ENCODE measurements at places on chromosomes 1 and 21.
A peak's percentile ranks its signal among the peaks of the same experiment; 100 is the strongest.

DNA sequence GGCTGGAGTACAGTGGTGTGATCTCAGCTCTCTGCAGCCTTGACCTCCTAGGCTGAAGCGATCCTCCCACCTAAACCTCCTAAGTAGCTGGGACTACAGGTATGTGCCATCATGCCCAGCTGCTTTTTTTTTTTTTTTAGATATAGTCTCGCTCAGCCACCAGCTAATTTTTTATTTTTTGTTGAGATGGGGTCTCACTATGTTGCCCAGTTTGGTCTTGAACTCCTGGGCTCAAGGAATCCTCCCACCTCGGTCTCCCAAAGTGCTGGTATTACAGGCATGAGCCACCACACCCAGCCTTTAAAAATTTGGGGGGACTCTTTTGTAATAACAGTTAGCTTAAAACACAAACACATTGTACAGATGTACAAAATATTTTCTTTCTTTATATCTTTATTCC lies 1.7 kb upstream of the SNX27 start:
- peaks cover 7% of the 10 kb centered on the region for H3K4me1 ChIP-seq
- H3K36me3 ChIP-seq: peaks cover 5% of the 10 kb centered on the region
- no peak for DNase-seq

- no peak overlapping the region for H3K27ac ChIP-seq
- DNase-seq: no peak
- H3K4me1 ChIP-seq: peaks cover 3% of the 10 kb centered on the region
These were observed 229.5 kb upstream of the USP24 start for GRCh38 chr1:55444667-55445066.

DNA sequence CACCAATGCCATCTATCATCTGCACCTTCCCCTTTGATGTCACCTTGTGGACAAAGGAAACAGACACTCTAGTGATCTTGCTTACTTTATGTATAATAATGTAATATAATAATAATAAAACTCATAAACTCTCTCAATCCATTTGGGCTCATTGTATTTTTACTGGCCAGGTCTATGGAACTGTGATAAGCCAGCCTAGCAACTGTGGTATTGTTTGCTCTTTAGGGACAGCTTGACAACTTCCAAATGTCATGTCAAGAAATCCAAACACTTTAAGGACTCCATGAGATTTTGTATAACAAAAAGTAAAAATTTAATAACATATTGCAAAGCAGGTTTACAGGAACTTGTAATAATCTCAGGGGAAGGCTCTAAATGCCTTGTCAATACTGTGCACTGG lies 1163.4 kb upstream of the TMPRSS15 start:
- DNase-seq: no peak
- no peak overlapping the region for H3K4me3 ChIP-seq
- H3K36me3 ChIP-seq: no peaks in the 10 kb centered on the region
- no peaks in the 10 kb centered on the region for H3K4me1 ChIP-seq

DNA sequence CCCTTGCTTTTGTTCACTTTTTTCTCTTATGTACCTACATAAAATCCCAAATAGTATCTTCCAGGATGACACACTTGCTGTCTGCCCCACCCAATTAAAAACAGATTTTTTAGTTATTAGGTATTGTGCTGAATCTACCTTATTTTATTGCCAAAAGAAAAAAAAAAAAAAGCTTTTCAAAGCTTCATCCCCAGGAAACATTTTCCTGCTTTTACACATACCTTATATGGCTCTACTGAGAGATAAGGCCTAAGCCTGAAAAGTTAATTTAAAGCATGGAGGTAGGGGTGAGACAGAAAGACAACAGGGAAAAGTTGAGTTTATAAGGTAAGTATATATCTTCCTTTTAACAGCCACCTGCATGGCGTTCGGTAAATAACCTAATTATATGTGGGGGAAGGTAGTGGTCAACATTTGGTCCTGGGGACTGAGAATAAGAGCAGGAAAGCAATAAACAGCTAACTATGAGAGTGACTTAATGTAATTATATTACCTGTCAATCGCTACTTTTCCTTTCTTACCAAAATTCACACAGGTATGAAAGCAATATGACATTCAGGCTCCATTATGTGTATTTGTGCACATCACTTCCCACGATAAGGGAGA lies 54.6 kb upstream of the BOLA1 start:
- peaks cover 9% of the 10 kb centered on the region for H3K36me3 ChIP-seq
- peak; percentile 1 for DNase-seq
- H3K4me3 ChIP-seq: peak overlapping the region; percentile 99

GRCh38 chr1:67748630-67749029 lies 63.6 kb downstream of the GADD45A start:
- H3K36me3 ChIP-seq: peaks cover 3% of the 10 kb centered on the region
- peak overlapping the region; percentile 99 for H3K27ac ChIP-seq
- H3K27me3 ChIP-seq: no peaks in the 10 kb centered on the region
- no peak overlapping the region for H3K4me3 ChIP-seq
- peaks cover 11% of the 10 kb centered on the region for H3K4me1 ChIP-seq
- peak; percentile 81 for DNase-seq

DNA sequence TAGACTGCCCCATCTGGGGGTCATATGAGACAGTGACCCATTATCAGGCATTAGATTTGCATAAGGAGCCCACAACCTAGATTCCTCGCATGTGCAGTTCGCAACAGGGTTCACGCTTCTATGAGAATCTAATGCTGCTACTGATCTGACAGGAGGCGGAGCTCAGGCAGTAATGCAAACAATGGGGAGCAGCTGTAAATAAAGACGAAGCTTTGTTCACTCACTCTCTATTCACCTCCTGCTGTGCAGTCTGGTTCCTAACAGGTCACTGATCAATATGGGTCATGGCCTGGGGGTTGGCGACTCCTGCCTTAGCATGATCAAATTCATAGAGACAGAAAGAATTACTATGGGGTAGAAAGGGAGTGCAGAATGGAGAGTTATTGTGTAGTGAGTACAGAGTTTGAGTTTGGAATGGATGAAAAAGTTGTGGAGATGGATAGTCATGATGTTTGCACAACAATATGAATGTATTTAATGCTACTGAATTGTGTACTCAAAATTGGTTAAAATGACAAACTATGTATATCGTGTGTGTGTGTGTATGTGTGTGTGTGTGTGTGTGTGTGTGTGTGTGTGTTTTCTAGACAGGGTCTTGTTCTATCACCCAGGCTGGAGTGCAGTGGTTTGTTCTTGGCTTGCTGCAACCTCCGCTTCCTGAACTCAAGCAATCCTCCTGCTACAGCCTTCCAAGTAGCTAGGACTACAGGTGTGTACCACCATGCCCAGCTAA lies 42.2 kb downstream of the BTF3L4 start:
- H3K27me3 ChIP-seq: no peaks in the 10 kb centered on the region
- H3K27ac ChIP-seq: no peak overlapping the region
- H3K4me1 ChIP-seq: no peaks in the 10 kb centered on the region
- no peak overlapping the region for H3K4me3 ChIP-seq
- no peak for DNase-seq

DNA sequence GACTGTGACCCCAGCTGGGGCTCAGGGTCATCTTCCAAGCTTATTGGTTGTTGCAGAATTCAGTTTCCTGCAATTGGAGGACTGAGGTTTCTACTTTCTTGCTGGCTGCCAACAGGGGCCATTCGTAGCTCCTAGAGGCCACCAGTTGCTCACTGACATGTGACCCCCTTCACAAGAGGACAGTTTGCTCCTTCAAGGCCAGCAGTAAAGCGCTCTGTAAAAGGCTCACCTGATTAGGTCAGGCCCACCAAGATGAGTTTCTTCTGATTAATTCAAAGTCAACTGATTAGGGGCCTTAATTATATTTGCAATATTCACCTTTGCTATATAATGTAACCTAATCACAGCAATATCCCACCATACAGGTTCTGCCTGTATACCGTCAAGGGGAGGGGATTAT lies 68.9 kb downstream of the SLC9A1 start:
- no peak for DNase-seq
- no peaks in the 10 kb centered on the region for H3K27me3 ChIP-seq
- H3K36me3 ChIP-seq: no peaks in the 10 kb centered on the region

DNA sequence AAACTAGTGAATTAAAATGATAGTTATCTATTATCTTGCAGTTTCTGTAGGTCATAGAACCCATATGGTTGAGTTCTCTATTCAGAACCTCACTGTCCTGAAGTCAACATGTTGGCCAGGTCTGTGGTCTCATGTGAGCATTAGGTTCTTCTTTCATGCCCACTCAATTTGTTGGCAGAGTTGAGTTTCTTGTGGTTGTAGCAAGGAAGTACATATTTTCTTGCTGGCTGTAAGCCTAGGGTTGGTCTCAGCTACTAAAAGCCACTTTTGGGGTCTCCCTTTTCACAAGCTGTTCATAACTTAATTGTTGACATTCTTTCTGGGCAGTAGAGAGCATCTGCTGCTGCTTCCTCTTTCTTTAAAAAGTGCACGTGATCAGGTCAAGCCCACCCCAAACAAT lies 1165.1 kb upstream of the NCAM2 start:
- no peak for DNase-seq
- no peak overlapping the region for H3K27ac ChIP-seq
- H3K36me3 ChIP-seq: no peaks in the 10 kb centered on the region
- no peak overlapping the region for H3K4me3 ChIP-seq

GRCh38 chr1:167629681-167630567 lies at the start of gene RCSD1:
TSS of gene RCSD1 (plus strand) at chr1:167630232. CDS start at chr1:167630424, 192 bp downstream.
- DNase-seq: peak; percentile 23
- peaks cover 5% of the 10 kb centered on the region for H3K4me1 ChIP-seq
- peaks cover 48% of the 10 kb centered on the region for H3K27me3 ChIP-seq
- H3K4me3 ChIP-seq: peak within 1 kb of the TSS; percentile 55
- no peaks in the 10 kb centered on the region for H3K36me3 ChIP-seq

- no peak overlapping the region for H3K4me3 ChIP-seq
- no peak for DNase-seq
- H3K36me3 ChIP-seq: peaks cover 92% of the 10 kb centered on the region
- H3K4me1 ChIP-seq: peaks cover 1% of the 10 kb centered on the region
- no peaks in the 10 kb centered on the region for H3K27me3 ChIP-seq
These were observed 18.8 kb downstream of the SLC41A1 start for GRCh38 chr1:205794011-205794730.

DNA sequence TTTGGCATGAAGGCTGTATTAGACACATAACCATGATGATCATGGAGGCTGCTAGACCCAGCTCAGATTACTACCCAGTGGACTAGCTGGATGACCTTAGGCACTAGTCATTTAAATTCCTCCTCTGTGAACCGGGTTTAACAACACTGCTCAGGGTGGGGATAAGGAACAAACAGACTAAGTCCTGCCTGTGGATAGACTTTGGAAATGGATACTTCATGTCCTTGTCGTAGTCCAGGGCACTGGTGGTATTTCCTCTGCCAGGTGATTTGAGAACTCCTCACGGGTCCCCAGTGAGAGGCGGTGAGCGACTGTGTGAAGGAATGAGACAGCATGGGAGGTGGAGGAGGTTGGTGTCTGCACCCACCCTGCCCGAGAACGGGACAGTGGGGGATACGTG lies 72.9 kb upstream of the SELENON start:
- peaks cover 42% of the 10 kb centered on the region for H3K27me3 ChIP-seq
- DNase-seq: no peak
- peaks cover 19% of the 10 kb centered on the region for H3K4me1 ChIP-seq
- H3K27ac ChIP-seq: no peak overlapping the region

DNA sequence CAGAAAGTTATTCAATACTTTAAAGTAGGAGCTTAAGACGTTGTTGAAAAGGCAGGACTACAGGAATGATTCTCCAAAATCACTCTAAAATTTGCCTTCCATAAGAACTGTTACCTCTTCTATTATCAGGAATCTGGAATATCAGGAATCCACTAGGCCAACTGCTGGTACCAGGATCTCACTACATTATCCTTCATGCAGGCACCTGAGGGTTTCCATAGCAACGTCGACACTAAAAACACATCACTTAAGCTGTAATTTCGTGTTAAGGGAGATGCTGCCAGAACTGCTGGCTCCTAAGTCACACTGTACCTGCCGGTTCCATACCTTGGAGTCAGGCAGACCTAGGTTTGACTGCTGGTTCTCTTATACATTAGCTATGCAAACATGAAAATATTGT lies 139.7 kb upstream of the C1orf87 start:
- no peaks in the 10 kb centered on the region for H3K4me1 ChIP-seq
- H3K36me3 ChIP-seq: no peaks in the 10 kb centered on the region
- H3K27ac ChIP-seq: no peak overlapping the region
- no peaks in the 10 kb centered on the region for H3K27me3 ChIP-seq
- DNase-seq: no peak
- H3K4me3 ChIP-seq: no peak overlapping the region

GRCh38 chr1:7267493-7267892 lies 482.2 kb downstream of the CAMTA1 start:
- peak; percentile 91 for DNase-seq
- H3K27me3 ChIP-seq: no peaks in the 10 kb centered on the region

GRCh38 chr1:231800108-231800507 lies 173.5 kb downstream of the DISC1 start:
- H3K4me1 ChIP-seq: peaks cover 2% of the 10 kb centered on the region
- no peaks in the 10 kb centered on the region for H3K27me3 ChIP-seq
- DNase-seq: no peak
- H3K36me3 ChIP-seq: no peaks in the 10 kb centered on the region
- peak overlapping the region; percentile 37 for H3K27ac ChIP-seq

GRCh38 chr1:182520736-182521135 lies 68.3 kb downstream of the RNASEL start:
- H3K4me1 ChIP-seq: no peaks in the 10 kb centered on the region
- H3K27me3 ChIP-seq: no peaks in the 10 kb centered on the region
- H3K4me3 ChIP-seq: no peak overlapping the region
- H3K27ac ChIP-seq: no peak overlapping the region
- no peaks in the 10 kb centered on the region for H3K36me3 ChIP-seq

DNA sequence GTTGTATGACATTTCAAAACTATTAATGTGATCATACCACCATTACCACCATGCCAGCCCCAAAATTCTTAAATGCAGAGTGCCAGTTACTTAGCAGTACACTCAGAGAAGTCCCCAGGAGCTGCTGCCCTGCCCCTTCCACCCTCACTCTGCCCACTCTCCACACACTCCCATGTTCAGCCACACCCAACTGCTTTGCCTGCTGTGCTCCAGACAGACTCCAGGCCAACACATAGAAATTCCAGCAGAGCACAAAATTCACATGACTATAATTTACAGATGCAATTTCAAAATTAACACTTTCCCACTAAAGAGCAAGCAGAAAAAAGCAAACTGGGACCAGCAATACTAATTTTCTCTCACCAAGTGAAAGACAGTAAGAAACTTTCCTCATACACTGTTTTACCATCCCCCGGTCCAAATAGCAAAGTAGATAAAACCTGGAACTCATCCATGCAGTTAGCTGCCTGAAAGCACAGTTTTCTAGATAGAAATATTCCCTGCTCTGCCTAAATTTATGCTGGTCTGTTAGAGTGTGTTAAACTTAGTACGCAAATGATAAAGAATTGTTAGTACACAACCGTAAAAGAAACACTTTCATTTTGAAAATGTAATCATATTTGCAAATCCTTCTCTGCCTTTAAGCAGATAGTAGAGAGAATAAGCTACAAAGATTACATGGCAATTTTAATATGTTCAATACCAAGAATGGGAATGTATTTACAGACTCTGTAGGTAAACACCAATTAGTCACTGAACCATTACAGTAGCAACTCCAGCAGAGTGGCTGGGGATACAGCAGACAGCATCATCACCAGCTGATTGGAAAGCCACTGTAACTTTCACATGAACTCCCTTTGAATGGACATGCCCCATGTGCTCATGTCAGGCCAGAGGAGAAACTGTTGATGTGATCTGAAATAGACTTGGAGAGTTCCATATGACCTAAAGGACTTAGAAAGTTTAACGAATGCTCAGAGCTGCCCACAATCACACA lies 176.5 kb downstream of the VAV3 start:
- H3K4me1 ChIP-seq: no peaks in the 10 kb centered on the region
- no peaks in the 10 kb centered on the region for H3K36me3 ChIP-seq
- H3K27me3 ChIP-seq: no peaks in the 10 kb centered on the region
- no peak overlapping the region for H3K4me3 ChIP-seq
- no peak overlapping the region for H3K27ac ChIP-seq

- H3K36me3 ChIP-seq: no peaks in the 10 kb centered on the region
- no peak for DNase-seq
- H3K4me3 ChIP-seq: no peak overlapping the region
- no peaks in the 10 kb centered on the region for H3K27me3 ChIP-seq
- H3K4me1 ChIP-seq: no peaks in the 10 kb centered on the region
- H3K27ac ChIP-seq: no peak overlapping the region
These were observed 430.0 kb upstream of the KAZN start for GRCh38 chr1:14168326-14169063.
